Colonic mucosa (tissue), 4 donors: ENCODE measurements at places on chromosomes 16 and 17.

DNA sequence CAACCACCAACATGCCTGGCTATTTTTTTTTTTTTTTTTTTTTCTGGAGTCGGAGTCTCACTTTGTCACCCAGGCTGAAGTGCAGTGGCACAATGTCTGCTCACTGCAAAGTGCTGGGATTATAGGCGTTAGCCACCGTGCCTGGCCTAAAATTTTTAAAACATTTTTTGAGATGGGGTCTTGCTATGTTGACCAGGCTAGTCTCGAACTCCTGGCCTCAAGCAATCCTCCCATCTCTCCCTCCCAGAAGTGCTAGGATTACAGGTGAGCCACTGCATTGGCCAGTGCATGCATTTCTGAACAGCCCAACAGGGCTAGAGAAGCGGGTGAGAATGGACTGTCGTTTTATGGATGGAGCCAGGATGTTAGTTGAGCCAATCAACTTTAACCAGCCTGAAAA is 72.4 kb downstream of the ERCC4 start:
- H3K27me3 ChIP-seq, result no peaks in the 10 kb centered on the region
- H3K36me3 ChIP-seq, result no peaks in the 10 kb centered on the region
- no peak for DNase-seq
- H3K4me1 ChIP-seq, result no peaks in the 10 kb centered on the region

GRCh38 chr16:70678898-70679670 is 6.8 kb downstream of the MTSS2 start:
- no peak for DNase-seq
- H3K36me3 ChIP-seq, result no peaks in the 10 kb centered on the region
- H3K4me1 ChIP-seq, result no peaks in the 10 kb centered on the region

DNA sequence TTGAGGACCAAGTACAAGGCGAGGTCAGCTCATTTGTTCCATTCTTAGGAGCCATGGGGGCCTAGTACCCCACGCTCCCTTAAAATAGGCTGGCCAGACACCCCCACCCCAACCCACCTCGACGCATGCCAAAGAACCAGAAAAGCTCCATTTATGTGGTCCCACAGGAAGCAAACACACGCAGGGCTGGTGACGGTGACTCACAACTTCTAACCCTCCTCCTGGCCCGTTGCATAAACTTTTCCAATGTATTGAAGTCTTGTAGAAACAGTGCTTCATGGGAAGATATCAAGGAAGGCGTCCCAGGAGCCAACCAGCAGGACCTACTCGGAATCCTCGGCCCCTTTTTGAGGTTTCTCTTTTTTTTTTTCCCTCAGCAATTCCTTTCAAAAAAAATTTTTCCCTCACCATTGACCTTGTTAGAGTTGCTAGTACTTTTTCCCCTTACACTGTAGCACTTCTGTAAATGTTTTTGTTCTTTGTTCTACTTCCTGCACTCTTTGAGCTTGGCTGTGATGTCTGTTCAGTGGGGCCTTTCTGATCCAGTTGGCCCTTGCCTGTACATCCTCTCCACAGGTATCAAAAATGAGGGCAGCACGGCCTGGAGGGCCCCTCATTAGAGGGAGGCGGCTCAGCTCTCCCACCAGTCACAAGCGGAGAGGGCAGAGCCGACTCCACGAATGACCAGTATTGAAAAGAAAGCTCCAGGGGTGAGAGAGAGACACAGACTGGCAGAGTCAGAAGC is 208.3 kb downstream of the RGS9 start:
- H3K4me1 ChIP-seq, result no peaks in the 10 kb centered on the region
- H3K27ac ChIP-seq, result no peak overlapping the region

DNA sequence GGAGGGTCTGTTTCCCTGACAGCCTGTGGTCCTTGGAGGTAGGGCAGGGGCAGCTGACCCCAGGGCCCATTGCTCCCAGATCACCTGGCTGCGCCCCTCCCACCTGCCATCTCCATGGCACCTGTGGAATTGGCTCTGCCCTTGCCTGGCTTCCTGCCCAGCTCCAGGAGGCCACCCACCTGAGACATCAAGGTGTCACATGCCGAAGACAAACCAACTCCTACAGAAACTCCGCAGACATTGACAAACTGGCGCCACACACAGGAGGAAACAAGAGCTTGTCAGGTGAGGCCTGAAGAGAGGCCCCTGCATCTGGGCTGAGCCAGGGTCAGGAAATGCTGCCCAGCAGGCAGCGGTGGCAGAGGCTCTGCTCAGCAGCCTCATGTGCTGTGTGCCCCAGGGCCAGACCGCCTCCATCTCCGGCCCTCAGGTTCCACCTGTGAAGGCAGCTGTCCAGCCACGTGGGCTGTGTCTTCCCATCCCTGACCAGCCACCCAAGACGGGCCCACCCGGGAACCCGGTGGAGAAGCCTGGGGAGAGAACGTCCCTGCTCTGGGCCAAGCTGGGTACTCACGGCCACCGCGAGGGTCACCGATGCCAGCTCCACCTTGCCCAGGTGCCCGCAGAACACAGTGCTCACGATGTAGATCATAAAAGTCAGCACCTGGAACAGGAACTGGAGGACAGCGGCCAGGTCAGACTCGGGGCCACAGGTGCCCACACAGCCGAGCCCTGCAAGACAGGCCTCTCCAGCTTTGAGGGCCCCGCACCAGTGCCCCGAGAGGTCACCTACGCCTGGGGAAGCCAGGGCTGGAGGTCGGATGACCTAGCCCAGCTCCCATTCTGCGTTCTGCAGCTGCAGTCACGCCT is 1.6 kb downstream of the SLC47A2 start:
- no peaks in the 10 kb centered on the region for H3K27me3 ChIP-seq
- H3K4me1 ChIP-seq, result no peaks in the 10 kb centered on the region
- peak; percentile 49 for DNase-seq
- H3K36me3 ChIP-seq, result no peaks in the 10 kb centered on the region
- no peak overlapping the region for H3K27ac ChIP-seq

DNA sequence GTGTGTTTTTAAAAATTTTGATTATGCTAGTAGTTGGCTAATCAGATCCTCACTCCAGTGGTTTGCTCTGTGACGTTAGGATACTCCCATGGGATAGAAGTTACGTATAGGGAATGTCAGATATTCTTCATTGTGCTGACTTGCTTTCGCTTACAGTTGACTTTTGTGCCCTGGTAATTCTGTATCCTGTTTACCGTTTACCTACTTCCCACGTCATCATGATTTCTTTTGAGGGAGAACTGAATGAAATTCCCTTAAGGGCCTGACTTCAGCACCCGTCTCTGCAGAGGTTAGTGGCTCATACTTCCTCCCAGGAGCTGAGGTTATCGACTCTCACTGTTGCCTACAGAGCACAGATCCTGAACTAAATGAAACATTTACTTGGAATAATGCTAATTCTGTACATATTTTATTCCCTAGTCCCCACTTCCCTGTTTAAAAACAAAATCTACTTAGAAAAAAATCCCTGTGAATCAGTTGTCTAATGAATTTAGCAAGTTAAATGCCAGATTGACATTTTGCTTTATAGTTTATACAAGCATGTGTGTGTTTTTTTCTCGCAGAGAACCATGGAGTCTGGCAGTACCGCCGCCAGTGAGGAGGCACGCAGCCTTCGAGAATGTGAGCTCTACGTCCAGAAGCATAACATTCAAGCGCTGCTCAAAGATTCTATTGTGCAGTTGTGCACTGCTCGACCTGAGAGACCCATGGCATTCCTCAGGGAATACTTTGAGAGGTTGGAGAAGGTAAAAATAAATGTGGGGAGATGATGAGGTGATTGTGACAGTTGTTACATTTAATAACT is 2.8 kb downstream of the PRKAR1A start:
- H3K4me3 ChIP-seq, result no peak overlapping the region
- DNase-seq, result no peak
- H3K27me3 ChIP-seq, result no peaks in the 10 kb centered on the region
- H3K4me1 ChIP-seq, result peaks cover 4% of the 10 kb centered on the region

DNA sequence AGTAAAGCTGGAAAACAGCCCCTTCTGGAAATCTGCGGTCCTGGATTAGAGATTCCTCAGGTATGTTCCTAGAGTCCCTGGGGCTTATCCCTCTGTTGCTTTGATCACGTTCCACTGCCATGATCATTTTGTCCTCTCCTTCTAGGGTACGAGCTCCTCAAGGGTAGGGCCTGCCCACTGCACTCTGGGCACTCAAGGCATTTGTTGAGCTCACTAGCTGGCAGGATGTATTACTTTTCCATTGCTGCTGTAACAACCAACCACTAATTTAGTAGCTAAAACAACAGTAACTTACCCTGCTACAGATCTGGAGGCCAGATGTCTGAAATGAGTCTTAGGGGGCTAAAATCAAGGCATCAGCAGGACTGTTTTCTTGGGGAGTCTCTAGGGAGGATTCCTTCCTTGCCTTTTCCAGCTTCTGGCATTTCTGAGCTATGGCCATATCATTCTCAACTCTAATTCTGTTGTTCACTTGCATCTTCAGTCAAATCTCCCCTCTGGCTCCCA is 65.7 kb downstream of the ARSG start:
- H3K27me3 ChIP-seq, result no peaks in the 10 kb centered on the region
- H3K4me3 ChIP-seq, result no peak overlapping the region
- no peak for DNase-seq

- no peaks in the 10 kb centered on the region for H3K36me3 ChIP-seq
- H3K4me1 ChIP-seq, result no peaks in the 10 kb centered on the region
- no peak overlapping the region for H3K4me3 ChIP-seq
- H3K27ac ChIP-seq, result no peak overlapping the region
- no peaks in the 10 kb centered on the region for H3K27me3 ChIP-seq
- no peak for DNase-seq
Observed at GRCh38 chr16:12681653-12682052, 122.0 kb downstream of the CPPED1 start.

GRCh38 chr16:59854846-59855439 is 1120.8 kb upstream of the GOT2 start:
- H3K27ac ChIP-seq, result no peak overlapping the region
- DNase-seq, result no peak
- H3K4me1 ChIP-seq, result no peaks in the 10 kb centered on the region
- H3K4me3 ChIP-seq, result no peak overlapping the region
- H3K36me3 ChIP-seq, result no peaks in the 10 kb centered on the region

DNA sequence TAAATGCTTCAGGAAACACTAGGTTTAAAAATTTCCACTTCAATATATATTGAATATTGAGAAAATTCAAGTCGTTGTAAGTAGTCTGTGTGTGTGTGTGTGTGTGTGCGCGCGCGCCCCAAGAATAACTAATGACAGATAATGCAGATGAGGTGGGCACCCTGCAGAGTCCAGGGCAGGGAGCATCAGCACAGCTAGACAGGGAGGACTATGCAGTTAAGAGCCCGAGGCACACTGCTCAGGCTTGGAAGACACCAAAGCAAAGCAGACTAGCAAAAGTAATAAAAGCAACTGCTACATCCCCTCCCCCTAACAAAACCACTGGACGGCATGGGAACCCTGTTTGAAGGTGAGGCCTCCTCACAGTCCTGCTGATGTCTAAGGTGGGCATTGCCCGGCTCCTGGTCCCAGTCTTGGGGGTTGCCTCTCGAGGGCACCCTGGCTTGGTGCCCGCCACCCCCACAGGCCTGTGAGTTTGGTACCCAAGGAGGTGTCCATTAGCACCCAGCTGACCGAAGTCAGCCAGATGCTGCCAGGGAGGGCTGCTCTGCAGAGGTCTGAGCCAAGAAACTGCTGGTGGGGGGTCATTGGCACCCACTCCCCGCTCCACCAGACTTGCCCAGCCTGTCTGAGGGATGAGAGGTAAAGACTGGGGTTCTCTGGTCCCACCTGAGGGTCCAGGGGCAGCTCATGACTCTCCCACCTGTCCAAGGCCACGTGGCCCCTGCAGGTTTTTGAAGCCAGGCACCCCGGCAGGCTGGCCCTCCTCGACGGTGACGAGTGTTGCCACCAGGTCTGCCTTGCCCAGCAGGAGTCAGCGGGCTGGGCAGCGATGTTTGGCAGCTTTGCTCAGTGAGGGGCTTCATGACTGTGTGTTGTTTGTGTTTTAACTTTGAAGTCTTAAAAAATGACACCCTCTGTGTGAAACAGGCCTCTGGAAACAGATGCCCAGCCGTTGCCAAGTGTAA is 18.7 kb downstream of the LRRC75A start:
- no peak overlapping the region for H3K4me3 ChIP-seq
- H3K27me3 ChIP-seq, result no peaks in the 10 kb centered on the region
- H3K4me1 ChIP-seq, result peaks cover 8% of the 10 kb centered on the region
- no peak overlapping the region for H3K27ac ChIP-seq

- H3K36me3 ChIP-seq, result no peaks in the 10 kb centered on the region
- DNase-seq, result peak; percentile 20
- no peak overlapping the region for H3K4me3 ChIP-seq
- H3K27ac ChIP-seq, result no peak overlapping the region
Observed at GRCh38 chr17:60971515-60972369, 294.1 kb downstream of the BCAS3 start.

DNA sequence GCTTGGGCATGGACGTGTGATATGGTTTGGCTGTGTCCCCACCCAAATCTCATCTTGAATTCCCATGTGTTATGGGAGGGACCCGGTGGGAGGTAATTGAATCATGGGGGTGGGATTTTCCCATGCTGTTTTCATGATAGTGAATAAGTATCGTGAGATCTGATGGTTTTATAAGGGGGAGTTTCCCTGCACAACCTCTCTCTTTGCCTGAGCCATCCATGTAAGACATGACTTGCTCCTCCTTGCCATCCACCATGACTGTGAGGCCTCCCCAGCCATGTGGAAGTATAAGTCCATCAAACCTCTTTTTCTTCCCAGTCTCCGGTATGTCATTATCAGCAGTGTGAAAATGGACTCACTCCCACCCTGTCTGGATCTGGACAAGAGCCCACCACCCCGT is 393.4 kb downstream of the SEC14L1 start:
- H3K27me3 ChIP-seq, result peaks cover 4% of the 10 kb centered on the region
- no peak overlapping the region for H3K4me3 ChIP-seq
- H3K27ac ChIP-seq, result no peak overlapping the region
- DNase-seq, result no peak
- H3K36me3 ChIP-seq, result no peaks in the 10 kb centered on the region

DNA sequence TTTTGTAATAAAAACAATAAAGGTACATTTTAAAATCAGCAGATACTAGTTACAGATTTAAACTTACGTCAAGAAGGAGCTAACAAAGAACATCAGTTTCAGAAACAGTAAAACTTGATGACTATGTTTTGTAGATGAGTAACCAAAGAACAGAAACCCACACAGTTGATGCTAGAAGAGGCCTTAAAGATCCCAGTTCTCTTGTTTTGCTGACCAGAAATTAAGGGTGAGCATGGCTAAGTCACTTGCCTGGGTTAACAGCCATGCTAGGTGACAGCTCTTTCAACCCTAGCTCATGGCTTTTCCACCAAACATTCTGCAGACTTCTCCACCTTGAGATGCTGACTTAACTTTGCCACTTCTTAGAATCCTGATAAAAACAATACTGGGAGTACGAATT is 26.4 kb downstream of the STX8 start:
- DNase-seq, result no peak
- no peak overlapping the region for H3K4me3 ChIP-seq
- H3K36me3 ChIP-seq, result no peaks in the 10 kb centered on the region
- H3K27ac ChIP-seq, result no peak overlapping the region
- no peaks in the 10 kb centered on the region for H3K4me1 ChIP-seq

GRCh38 chr16:89395150-89396142 is 94.9 kb downstream of the ANKRD11 start:
- peak; percentile 78 for DNase-seq
- no peaks in the 10 kb centered on the region for H3K36me3 ChIP-seq
- peaks cover 6% of the 10 kb centered on the region for H3K4me1 ChIP-seq
- no peak overlapping the region for H3K27ac ChIP-seq
